Activated CD4-positive, alpha-beta T cell treated with anti-CD3 and anti-CD28 coated beads, Interleukin-10, Interleukin-2, amounts not matched to agents 100 ng/mL and 50 ng/mL, durations not matched to agents 16 hours and 8 hours (primary cell): ENCODE measurements at places on chromosomes 2 and 18.
A peak's percentile ranks its signal among the peaks of the same experiment; 100 is the strongest.

DNA sequence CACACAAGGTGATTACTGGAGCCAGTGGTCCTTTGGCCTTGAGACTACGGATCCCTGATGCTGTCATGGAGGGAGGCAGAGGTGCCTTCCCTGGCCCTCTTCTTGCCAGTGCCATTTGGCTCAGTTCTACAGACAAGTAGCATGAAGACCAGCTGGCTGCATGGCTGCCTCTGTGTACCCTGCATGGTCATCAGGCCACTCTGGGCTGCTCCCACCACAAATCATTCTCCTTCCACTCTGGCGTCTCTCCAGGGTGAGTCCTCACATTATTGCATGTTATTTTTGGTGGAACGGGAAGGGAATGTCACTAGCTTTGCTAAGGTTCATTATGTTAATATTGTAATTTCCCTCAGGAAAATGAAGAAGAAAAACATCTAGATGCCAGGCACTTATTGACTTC is 229.8 kb downstream of the VAPA start:
- no peak for DNase-seq

DNA sequence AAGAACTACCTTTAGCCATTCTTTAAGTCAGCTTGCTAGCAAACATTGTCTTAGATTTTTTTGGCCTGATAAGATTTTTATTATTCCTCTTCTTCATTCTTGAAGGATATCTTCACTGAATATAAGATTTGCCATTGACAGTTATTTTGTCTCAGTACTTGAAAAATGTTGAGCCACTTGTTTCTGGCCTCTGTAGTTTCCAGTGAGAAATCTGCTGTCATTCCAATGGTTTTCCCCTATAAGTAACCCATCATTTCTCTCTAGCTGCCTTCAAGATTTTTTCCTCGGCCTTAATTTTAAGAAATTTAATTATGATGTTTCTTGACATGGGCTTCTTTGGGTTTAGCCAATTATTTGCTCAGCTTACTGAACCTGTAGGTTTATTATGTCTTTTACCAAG is 32.6 kb downstream of the ACOXL start:
- DNase-seq: no peak

- no peak for DNase-seq
Measured at GRCh38 chr2:20157193-20157891, 67.6 kb downstream of the SDC1 start.

DNA sequence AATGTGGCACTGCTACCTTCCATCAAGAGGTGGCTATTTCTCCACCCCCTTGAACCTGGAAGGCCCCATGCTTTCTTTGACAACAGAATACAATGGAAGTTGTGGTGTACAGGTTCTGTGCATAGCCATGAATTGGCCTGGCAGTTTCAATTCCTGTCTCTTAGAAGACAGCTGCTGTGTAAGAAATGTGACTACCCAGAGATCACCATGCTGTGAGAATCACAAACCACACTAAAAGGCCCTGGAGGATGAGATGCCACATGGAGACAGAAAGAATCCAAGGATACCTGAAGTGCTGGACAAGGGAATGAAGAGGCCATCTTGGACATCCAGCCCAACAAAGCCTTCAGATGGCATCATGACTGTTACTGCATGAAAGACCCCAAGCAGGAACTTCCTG is 47.7 kb upstream of the EHBP1 start:
- no peak for DNase-seq

DNA sequence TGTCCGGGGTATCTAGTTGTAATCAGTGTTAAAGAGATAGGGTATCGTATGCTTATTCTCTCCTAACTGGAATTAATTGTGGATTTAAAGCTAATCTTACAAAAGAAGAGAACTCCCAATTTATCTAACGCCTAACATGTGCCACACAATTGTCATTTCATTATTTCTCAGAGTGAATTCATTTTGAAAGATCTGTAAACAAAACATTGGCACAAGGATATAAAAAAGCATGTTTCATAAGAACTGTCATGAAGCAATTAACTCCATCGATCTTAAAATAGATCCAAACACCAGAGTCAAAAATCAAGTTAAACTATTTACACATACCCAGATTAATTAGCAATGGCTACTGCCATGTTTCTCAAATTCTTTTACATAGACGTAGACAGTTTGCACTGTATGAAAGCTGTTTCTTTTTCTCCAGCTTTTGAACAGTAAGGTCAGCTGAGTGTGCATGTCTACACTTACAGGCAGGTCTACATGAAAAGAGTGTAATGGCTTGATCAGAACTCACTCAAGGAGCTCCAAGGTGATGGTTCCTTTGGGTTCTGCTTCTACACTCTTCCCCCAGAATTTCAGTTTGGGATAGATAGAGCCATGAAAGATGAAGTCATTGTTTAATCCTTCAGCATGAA is 38.8 kb downstream of the CABYR start:
- no peak for DNase-seq

DNA sequence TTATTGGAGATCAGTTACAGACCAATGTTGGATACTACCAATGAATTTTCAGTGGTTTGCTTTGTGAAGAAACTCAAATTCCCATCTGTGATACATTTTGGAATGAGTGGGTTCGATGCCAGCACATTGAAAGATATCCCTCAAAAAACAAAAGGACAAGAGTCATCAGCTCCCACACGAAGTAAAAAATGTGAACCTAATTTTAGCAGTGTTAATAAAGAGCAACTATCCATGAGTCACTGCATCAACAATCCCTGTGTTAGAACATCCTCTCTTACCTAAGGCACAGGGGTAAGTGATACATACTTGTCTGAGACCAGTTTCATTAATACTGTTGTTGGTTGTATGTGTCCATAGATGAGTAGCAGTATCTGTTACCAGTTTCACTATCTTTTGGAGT is 551.8 kb upstream of the SOX11 start:
- DNase-seq: no peak

GRCh38 chr18:45871431-45872084 is 46.1 kb downstream of the SIGLEC15 start:
- peak; percentile 9 for DNase-seq

- DNase-seq: no peak
Measured at GRCh38 chr2:211591426-211591825, 947.2 kb downstream of the ERBB4 start.

DNA sequence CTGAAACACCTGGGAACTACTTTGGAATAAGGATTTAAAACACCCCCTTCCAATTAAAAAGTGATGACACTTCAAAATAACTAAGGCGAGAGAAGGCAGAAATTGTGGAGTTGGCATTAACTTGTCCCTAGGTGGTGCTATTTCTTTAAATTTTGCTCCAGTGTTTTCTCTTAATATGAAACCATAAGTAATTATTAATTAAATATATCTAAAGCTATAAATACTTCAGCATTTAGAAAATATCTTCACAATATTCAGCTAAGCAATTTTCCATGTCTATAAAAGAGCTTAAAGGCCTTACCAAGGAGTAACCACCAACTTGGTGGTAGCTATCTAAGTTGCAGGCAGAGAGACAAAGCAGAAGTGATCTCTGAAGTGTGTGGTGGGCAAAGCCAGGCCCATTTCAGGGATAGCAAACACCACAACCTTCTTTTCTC is 186.8 kb upstream of the PGAP1 start:
- DNase-seq: peak; percentile 40

GRCh38 chr2:132583666-132584360 is 86.2 kb downstream of the LYPD1 start:
- no peak for DNase-seq

GRCh38 chr18:26875040-26875654 is 9.6 kb upstream of the AQP4 start:
- DNase-seq: no peak

DNA sequence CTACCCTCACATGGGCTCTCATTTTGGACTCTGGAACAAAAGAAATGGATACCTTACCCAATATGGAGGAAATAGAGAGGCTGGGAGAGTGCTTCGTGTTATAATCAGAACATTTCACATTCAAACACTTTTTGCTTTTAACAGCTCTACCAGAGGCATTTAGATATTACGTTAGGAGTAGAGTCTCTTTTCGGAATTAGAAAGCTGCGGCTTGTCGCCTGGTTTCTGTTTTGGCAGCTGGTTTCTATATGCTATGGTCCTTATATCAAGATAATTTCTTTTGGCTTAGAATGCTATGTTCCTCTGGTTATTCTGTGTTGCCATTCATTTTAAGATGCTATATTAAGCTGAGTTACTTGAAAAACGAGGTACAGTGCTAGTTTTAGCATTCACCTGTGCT is 392.8 kb upstream of the GALNT5 start:
- no peak for DNase-seq

GRCh38 chr2:159905926-159906714 is 108.1 kb upstream of the CD302 start:
- no peak for DNase-seq

GRCh38 chr18:1511619-1512311 is 607.1 kb downstream of the ADCYAP1 start:
- DNase-seq: no peak

GRCh38 chr18:35936951-35937350 is 35.5 kb upstream of the RMP24 start:
- no peak for DNase-seq
